Esophagus muscularis mucosa (tissue), 4 donors: ENCODE measurements at places on chromosomes 2 and 18. TPM values are rescaled to one million over a fixed set of nuclear protein-coding genes. Genes with fewer than 3 reads are reported as not detected.

- DNase-seq, result no peak
These were observed 88.6 kb upstream of the RTN4 start for GRCh38 chr2:55138882-55139229.

DNA sequence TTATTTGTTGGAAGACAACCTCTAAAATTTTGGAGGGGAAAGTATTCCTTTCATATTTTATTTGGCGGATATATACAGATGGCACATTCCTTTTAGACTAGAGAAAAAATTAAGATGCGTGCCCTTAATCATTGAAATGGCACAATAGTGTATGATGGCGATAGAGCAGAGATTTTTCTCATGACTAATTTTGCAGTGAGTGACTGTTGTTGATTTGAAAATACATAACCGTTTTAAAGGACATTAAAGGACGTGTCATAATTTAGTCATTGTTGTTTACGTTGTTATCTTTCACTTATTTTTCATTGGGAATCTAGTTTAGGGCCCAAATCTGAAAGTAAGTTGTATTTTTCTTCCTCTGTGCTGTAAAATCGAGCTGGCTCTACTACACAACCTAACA lies 61.7 kb downstream of the CERS6 start:
- no peak for DNase-seq

DNA sequence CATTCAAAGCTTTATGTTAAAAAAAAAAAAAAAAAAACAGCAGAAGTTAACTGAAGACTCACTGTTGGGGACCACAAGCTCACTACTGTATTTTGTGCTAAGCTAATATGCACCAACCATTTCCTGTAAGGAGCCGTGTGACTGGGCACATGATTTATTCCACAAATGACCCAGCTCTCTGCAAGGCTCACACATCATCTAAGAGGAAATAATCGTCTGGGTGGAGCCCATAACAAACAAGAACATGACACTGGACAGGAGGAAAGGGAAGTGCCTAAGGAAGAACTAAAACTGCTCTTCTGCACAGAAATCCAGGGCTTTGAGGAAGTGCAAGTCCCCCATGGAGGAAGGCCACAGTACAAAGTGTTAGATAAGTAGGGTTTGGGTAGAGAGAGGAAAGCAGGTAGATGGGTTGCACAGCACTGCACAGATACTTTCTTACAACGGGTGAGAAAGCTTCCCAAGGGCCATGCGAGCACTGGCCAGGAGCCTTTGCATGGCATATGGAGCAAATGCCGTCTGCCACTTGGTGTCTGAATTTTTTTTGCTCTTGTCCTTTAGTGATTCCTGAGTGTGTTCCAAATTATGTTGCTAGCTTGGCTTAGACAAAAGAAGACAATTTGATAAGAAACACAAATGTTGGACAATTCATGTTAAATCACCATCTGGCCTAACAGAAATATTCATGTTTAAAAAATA lies 24.4 kb downstream of the NFE2L2 start:
- no peak for DNase-seq

- no peak for DNase-seq
These were observed 3.4 kb upstream of the DIS3L2 start for GRCh38 chr2:231957913-231958763.

DNA sequence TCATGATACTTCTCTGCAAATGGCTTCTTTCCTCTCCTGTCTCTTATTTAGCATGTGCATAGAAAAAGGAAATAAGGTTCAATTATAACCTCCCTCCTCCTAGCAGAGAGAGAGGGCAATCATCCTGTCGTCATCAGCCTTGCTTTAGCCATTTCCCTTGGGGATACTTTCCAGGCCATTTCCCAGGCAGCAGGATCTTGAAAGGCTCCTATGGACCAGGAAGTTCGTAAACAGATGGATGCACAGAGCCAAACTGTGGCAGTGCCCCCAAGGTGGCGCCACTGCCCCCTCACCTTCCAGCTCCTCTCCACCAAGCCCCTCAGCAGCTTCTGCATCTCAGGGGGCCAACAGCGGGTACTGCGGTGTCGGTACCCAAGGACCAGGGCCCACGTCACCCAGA lies 157.4 kb downstream of the DTNA start:
- DNase-seq, result no peak

CDCA7 gene
- total RNA-seq, result 1.7 TPM
